ENCODE measurements at places on chromosomes 16 and 17.

- no peak for DNase-seq
Measured at GRCh38 chr17:80163336-80163735, 6.5 kb upstream of the CARD14 start.

DNA sequence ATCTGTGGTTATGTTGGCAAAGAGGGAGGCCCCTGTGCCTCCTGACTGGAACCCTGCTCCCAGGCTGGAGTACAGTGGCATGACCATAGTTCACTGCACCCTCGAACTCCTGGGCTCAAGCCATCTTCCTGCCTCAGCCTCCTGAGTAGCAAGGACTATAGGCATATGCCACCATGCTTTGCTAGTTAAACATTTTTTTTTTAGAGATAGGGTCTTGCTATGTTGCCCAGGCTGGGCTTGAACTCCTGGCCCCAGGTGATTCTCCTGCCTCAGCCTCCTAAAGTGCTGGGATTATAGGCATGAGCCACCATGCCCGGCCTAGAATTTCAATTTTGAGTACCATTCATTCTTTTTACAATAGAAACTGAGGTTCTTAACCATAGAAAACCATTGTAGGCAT is 21.2 kb upstream of the ITGB3 start:
- no peak for DNase-seq

- no peak for DNase-seq
Measured at GRCh38 chr16:50389900-50390299, 21.1 kb upstream of the BRD7 start.

- peak; percentile 62 for DNase-seq
Measured at GRCh38 chr17:7323731-7324437, 5.3 kb downstream of the NEURL4 start.

DNA sequence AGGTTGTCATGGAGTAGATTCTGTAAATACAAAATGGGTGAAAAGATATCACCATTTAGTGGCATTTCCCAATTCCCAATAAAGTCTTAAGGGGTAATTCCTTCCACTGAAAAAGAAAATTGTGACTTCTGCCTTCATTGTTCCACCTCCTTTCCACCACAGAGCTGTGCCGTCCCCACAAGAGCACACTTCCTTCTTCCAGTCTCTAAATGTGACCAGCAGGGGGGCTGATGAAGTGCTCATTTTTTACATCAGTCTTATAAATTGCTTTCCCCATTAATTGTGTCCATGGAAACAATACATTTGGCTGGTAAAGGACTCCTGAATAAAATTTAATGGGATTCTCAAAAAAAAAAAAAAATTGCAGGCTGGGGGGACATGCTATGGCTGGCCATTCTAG is 260.8 kb upstream of the PSMD7 start:
- DNase-seq: no peak

GRCh38 chr17:75530837-75531720 is 5.6 kb downstream of the LLGL2 start:
- no peak for DNase-seq

DNA sequence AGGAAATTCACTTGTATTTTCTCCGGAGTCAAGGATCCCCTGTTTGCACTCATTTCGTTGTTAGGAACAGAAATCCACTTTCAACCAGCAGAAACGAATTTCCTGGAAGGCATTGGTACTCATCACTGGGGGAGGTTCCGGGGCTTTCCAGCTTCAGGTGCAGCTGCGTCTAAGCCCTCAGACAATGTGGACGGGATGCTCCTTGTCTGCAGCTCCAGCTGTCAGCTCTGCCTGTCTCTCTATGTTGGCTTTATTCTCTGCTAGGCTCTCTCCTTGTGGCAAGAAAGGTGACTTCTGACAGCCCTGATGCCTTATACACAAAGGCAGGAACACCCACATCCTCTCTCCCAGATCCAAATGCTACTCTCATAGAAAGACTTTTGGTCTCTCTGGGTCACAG is 183.9 kb upstream of the HSBP1 start:
- no peak for DNase-seq

- no peak for DNase-seq
Measured at GRCh38 chr16:54215471-54215870, 71.1 kb downstream of the IRX3 start.

- no peak for DNase-seq
Measured at GRCh38 chr17:47708312-47708863, 14.4 kb downstream of the TBKBP1 start.

GRCh38 chr17:71284032-71284755 is 836.6 kb upstream of the SOX9 start:
- DNase-seq: no peak

DNA sequence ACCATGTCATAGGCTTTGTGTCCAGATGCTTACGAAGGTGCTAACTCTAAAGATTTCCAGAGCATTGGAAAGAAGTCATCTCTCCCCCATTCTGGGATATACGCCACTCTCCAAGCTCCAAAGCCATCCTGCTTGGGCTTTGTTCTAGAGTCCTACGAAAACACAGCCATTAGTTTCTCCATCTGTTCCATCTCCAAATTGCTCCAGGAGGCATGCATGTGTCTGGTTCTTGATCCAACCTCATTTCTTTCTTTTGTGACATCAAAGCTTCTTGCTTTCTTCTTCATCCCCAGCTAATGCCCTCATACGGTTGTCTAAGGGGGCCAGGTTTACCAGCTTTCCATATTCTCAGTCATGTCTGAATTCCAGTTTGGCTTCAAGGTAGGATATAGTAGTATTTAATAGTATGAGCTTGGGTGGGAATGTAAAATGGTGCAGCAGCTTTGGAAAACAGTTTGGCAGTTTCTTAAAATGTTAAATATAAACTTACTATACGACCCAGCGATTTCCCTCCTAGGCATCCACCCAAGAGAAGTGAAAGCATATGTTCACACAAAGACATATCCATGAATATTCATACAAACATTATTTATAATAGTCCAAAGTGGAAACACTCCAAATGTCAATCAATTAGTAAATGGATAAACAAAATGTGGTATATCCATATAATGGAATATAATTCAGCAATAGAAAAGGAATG is 202.6 kb downstream of the SHISA9 start:
- DNase-seq: no peak

- DNase-seq: no peak
Measured at GRCh38 chr17:69451416-69452394, 37.2 kb downstream of the MAP2K6 start.

DNA sequence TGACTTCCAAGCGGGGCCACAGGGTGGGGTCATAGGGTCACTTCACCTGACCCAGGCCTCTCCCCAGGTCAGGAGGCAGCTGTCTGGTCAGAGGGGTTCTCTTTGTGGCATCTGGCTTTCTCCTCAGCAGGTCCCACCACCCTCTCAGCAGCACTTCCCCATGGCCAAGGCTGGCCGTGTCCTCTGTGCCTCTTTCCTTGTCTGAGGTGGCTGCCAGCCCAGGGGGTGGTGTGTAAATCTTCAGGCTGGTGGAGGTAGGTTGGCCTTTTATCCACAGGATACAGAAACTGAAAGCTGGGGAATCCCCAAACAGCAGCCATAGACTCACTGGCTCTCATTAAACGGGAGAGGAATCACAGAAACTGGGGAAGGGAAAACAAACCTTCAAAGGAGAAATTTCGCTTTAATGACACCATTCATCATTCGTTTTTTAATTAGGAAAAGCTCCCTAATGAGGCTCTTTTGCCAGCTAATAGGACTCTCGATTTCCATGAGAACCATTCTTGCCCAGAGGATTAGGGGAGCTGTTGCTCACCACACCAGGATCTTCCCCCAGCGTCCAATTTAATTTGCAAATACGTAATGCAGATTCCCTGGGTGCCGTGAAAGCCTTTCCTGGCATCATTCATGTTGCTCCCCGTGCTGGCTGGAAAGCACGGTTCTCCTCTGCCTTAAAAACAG is 18.0 kb downstream of the C17orf75 start:
- no peak for DNase-seq

Data from activated B cell treated with CpG ODN at 0.5 μM for 24 hours (primary cell).